KBM-7 (cell line): ENCODE measurements at places on chromosomes 2 and 18.
A peak's percentile ranks its signal among the peaks of the same experiment; 100 is the strongest.

GRCh38 chr2:43438342-43438741 is 157.5 kb downstream of the THADA start:
- DNase-seq: no peak

DNA sequence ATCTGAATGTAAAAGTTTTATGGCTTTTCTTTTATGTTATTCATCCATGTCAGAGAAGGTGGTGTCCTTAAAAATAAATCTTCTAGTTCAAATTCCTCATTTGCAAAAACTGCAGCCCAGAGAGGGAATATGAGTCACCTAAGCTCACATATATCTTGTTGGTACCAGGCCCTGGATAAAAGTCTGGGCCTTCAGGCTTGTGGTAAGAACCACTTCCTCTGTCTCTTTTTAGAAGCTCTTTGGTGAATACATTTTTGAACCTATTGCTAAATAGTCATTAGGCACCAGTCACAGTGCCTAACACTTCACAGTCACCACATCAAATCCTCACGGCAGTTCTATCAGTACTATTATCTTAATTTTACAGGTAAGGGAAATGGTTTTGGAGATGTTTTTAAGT is 199.2 kb downstream of the KCNS3 start:
- DNase-seq: peak; percentile 52

DNA sequence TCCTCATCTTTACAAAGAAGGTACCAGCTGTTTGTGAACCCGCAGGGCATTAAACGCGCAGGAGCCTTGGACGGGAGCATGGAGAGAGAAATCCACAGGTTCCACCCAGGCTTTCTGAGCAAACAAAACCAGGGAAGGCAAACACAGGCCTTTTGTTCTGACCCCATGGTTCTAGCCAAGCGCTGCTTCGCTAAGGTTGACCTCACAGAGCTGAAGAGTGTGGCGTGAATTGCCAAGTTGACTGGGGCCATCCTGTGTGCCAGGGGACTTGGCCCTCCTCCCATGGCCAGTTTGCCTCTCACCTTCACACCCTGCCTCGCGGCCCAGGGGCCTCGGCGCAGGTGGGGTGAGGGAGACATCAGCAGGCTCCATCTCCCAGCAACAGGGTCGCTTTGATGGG is 74.1 kb downstream of the VAPA start:
- DNase-seq: no peak

DNA sequence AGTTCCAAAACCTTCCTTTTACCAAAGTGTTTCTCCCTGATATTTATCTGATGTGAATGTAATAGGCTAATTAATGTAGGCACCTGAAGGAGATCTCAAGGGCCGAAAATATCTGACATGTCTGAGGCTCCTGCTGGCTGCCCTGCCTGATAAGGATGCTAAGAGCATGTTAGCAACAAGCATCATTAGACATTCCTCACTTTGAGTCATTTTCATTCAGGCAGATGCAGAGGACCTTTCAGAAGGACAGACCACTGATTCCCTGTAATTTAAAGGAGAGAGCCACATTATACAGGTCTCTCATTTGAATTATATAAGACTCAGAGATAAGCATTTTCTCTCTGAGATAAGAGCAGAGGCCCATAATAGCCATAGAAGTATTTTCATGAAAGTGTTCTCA is 222.4 kb upstream of the NCKAP5 start:
- no peak for DNase-seq

- no peak for DNase-seq
Measured at GRCh38 chr2:142585785-142586184, 291.7 kb upstream of the KYNU start.

- DNase-seq: peak; percentile 63
Measured at GRCh38 chr2:137838255-137839092, 125.8 kb upstream of the HNMT start.

DNA sequence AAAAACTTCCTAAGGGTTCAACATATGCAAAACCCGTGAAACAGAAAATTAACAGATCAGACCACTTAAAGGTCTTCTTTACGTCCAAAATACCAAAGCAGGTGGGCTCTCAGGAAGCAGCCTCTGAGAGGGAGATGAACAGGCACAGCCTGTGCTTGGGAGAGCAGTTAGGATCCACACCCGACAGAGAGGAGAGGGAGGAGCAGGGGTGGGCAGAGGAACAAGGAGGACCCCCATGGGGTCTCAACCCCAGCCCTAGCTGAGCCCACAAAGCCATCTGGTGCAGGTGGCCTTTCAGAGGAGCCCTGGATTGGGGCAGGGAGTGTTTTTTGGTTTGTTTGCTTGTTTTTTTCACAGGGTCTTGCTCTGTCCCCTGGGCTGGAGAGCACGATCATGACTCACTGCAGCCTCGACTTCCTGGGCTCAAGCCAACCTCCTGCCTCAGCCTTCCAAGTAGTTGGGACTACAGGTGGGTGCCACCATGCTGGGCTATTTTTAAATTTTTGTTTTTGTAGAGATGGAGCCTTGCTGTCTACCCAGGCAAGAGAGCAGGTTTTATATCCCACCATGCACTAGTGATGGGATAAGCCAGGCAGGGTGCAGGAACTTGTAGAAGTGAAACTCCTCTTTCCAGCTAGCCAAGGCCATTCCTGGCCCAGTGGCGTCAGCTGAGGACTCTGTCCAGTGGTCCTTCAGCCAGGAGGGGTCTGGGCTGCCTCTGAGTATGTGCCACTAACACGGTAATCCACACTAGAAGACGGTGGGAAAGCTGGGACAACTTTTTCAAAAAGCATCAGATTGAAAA is 154.1 kb upstream of the HDAC4 start:
- no peak for DNase-seq

DNA sequence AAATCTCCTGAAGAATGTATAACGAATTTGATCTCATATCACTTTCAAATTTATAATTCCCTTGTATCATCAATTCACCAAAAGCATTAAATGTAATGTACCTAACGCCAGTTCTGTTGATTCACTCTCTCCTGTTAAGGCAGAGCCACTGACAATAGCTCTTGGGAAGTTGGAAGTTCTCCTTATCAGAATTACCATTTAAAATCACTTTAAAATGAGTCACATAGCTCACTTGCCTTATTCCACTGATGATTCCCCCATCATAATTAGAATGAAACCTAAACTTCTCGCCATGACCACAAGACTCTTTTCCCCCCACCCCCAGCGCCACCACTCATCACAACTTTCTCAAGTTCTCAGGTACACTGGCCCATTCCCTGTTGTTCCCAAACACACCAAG is 117.1 kb downstream of the PID1 start:
- DNase-seq: no peak

DNA sequence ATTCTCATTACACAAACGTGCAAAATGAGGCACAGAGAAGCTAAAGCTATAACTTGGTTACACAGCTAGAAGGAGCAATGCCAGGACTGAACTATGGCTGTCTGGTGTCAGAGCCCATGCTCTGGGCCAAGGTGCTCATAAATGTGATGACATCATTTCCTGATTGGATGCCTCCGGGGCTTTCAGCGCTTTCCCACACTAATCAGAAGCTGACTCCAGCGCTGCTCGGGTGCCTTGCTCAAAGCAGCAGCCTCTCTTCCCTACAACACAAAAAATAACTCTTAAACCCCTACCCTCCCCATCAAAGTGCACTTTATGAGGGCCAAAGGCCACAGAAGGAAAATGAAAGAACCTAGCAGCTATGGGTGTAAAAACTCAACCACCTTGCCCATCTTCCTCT is 90.7 kb downstream of the STK39 start:
- no peak for DNase-seq

- no peak for DNase-seq
Measured at GRCh38 chr18:40365526-40365925, 1589.5 kb upstream of the PIK3C3 start.

DNA sequence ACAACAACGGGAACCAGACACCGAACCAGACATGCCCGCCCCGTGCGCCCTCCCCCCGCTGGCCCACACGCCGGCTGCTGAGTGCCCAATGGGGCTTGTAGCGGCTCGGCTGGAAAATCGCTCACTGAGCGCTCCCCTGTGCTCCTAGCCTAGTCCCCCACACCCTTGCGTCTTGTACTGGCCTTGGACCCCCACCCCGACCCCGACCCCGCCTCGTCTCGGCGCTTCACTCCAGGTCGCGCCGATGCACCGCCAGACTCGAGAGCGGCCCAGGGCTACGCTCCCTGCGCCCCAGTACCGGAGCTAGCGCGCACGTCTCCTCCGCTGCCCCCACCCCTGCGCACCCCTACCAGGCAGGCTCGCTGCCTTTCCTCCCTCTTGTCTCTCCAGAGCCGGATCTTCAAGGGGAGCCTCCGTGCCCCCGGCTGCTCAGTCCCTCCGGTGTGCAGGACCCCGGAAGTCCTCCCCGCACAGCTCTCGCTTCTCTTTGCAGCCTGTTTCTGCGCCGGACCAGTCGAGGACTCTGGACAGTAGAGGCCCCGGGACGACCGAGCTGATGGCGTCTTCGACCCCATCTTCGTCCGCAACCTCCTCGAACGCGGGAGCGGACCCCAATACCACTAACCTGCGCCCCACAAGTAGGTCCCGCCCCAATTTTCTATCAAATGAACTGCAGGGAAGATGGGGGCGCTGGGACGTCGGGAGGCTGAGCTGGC is 1.5 kb downstream of the GAD1 start:
- no peak for DNase-seq

- DNase-seq: no peak
Measured at GRCh38 chr2:190334479-190335224, 8.7 kb upstream of the INPP1 start.

DNA sequence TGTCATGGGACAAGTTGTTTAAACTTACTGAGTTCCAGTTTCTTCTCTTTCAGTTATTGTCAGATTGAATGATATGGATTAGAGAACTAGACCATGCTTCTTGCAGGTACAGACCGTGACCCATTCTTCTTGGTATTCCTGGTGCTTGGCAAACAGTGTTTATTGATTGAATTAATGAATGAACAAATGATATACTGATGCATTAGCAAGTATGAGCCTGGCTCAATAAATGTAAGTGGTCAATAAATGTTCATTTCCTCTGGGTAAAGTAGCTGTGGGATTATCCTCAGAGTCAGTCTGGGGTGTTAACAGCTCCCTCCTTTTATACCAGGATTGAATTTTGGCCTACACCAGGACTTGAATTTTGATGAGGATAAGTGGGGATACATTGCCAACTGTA is 160.2 kb downstream of the ZEB2 start:
- no peak for DNase-seq

DNA sequence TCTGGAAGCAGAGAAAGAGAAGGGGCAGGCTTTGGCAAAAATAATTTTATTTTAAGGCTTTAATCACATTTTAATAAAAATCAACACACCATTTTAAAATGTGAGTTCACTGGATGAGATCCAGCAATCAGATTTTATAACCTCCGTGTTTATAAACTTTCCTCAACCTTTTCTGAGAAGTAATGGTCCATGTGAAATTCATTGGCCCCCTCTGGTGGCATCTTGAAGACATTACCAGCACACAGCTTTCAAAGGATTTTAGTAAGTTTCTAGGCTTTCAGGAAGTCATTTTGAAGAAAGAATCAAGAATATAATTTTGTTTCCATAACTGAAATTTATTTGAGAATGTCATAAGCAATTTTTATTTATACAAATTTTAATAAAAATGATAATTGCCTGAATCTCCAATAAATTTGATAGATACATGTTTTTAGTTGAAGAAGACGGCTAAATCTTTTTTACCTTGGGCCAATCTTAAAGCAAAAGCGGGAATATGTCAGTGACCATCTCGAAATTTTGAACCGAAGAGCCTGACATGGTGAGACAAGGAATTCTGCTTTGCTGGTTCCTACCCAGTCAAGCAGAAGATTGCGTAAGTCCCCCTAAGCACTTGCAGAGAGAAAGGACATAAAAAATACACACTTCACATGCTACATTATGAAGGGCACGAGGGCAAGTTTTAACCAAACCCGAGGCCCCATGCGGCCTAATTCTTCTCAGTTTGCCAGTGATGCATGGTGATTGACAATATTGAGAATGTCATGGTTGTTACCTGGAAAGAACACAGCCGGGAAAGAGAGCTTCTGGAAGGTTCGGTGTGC is 128.4 kb upstream of the CBLN2 start:
- peak; percentile 46 for DNase-seq

GRCh38 chr18:48391868-48392267 is 17.3 kb downstream of the ZBTB7C start:
- DNase-seq: no peak

DNA sequence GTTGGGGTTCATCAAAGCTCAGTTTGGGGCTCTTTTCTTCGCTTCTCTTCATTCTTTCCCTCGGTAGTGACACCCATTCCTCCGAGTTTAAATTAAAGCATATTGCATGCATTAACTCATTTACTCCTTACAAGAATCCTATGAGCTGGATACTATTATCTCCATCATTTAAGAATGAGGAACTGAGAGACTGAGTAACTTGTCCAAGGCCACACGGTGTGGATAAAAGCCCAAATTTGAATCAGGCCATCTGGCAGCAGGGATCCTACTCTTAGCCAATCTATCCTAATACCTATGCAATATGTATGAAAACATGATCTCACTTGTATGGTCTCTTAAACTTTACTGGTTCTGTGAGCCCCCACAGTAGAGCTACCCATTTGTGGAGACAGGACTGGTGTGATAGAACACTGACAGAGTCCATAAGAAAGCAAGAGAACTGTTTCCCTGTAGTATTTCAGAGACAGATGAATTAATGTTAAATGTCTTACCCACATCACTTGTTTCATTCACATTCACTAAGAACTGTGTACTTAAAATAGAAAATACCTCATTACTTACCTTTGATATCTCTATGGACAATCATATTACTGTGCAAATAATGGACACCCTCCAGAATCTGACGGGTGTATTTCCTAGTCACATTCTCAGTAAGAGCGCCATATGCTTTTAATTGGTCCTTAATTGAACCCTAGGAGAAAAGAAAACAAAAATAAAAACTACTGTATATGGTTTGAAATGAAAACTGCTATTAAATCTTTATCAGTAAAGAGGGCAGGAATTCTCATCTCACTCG is 20.4 kb upstream of the ERCC3 start:
- no peak for DNase-seq

- DNase-seq: no peak
Measured at GRCh38 chr2:81942136-81942680, 1637.7 kb upstream of the LRRTM1 start.

DNA sequence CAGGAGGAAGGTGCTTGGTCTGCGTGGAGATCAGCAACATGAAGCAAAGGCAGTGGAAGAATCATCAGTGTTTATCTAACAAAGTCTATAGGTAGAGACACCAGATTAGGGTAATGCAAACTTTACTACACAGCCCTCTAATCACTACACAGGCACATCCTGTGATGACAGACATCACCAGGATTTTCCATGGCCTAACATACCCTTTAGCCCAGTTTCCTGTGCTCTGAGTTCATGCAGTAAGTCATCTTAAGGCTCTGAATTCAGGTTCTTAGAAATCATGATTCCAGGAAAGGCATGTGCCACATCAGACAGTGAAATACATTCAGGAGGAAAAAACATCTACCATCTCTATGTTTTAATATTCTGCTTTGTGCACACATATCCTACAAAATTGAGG is 708.5 kb upstream of the SLC8A1 start:
- DNase-seq: peak; percentile 31
